HT1080 (cell line): ENCODE measurements at places on chromosomes 4 and X.

DNA sequence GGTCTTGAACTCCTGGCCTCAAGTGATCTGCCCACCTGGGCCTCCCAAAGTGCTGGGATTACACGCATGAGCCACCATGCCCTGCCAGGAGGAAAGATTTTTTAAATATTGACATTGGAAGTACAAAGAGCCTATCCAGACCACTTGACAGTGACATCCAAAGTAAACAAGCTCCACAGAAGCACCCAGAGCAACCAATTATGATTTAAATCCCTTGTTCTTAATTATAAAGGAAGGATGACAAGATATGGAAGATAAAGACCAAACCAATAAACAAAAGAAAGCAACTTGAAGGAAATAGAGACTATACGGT, 27.7 kb upstream of the RPL34 start:
- DNase-seq, result no peak

GRCh38 chr4:67141586-67141985, 403.7 kb downstream of the CENPC start:
- no peak for DNase-seq

DNA sequence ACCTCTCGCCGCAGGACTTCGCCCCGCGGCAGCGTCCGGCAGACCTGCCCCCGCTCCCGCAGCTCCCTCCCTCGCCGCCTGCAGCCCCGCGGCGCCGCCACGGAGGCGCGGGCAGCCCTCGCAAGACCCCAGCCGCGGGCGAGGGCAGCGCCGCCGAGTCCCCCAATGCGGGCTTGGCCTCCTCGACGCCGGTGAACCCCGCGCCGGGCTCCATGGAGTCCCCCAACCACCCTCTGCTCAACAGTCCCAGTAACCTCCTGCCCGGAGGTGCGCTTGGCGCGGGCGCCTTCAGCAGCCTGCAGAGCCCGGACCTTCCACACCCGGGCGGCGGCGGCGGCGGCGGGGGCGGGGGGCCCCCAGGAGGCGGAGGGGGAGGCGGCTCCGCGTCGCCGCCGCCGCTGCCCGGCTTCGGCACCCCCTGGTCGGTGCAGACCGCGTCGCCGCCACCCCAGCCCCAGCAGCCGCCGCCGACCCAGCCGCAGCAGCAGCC, 1.2 kb downstream of the CPEB2 start:
- no peak for DNase-seq

DNA sequence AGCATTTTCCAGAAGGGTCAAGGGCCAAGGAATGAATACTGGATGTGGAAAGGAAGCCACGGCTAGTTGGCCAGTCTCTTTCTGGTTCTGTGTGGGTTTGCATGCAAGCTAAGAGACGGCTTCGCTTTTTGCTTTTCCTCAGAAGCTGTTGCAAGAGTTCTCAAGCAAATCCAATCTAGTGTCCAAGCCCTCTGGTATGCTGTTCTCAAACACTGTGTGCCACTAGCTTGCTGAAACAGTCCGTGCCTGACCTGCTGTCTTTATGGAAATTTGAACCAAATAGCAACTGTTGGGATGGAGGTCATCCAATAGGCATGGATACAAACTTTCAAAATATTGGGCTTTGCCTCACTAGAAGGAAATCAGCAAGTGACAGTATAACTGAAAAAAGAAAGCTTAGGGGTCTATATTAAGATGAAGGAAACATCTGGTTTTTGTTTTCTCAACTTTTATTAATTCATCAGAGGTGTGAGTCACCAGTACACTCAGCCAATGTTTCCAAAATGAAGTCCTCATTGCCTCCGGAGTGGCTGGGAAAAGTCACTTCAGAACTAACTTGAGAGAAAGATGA, 70.5 kb downstream of the SLC9A6 start:
- peak; percentile 38 for DNase-seq

DNA sequence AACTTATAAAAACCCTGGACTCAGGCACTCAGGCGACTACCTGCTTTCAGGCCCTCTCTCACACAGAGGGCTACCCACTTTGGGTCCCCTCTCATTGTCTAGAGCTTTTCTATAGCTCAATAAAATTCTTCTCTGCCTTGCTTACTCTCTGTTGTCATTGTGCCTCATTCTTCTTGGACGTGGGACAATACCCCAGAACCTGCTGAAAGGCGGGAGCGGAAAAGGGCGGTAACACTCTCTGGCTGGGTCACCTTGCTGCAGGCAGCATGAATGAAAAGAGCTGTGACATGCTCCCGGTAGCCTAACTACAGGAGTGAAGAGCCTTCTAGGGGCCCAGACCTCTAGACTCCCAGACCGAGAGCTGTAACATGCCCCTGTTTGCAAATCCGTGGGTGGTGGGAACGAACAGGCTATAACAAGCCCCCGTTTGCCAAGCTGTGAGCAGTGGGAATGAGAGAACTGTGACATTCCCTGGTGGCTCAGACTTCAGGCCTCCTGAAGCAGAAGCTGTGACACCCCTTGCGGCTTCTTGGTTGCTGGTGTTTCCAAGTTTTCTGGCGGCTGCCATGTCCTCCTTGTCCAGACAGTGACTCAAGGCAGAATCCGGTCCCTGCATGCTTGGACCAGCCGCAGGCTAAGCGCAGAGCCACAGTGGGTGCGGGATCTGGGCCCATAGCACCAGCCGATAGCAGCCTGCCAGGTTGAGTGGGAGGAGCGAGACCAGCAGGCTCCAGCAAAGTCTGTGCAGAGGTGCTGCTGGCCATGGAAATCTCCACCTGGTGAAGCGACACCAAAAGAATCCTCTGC, 684.6 kb downstream of the ARAP2 start:
- DNase-seq, result no peak

DNA sequence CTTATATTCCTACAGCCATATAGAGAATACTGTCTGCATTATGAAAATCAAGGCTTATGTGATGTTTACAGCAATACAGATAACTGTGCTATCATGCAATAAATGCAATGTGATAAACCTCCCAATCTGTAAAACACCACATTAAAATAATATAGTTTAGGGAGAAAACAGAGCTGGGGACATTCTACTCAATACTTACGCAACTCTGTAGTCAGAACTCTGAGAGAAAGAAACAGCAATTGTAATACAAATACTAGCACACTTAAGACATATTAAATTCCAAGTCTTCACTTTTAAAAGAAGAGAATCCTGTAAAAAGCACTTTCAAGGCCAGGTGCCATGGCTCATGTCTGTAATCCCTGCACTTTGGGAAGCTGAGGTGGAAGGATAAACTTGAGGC, 61.4 kb downstream of the ANKRD17 start:
- no peak for DNase-seq

DNA sequence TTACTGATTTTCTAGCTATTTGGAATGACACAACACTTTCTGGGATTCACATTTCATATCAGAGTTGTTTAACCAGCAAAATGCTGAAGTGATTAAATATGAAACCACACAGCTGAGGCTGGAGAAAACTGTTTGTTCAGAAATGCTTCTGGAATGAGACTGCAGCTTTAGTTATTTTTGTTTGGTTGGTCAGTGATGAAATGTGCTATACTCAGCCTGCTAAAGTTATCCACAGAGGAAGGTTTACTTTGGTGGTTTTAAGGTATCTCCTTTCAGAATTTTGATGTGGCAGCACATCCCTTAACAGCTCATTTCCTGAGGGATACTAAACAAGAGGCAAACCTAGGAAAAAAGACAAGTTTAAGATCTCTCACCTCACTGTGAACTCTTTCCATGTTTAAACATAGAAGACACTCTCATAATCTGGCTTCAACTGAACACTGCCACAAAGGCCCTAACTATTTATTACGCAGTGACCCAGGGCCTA, 106.6 kb upstream of the PDE5A start:
- peak; percentile 94 for DNase-seq

DNA sequence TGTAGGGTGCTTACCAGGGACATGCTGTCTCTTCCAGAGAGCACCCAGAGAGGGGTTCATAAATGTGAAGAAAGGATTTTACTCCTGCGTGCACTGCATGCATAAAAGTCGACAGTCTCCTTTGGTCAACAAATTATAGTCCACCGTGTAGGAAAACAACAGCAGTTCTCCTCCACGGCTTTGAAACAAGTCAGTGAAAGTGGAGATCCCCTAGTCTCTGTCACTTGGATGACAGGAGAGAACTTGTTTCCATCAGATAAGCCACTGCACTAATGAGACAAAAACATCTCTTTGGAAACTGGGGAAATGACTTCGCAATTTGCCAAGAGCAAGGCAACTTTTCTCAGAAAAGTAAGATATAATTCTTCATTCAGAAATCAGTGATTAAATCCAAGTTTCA, 9.7 kb downstream of the UNC5C start:
- DNase-seq, result no peak
